ENCODE measurements at places on chromosomes 16 and 17.

GRCh38 chr16:3443108-3444031, at the start of the genes NAA60 and ZNF597:
Gene NAA60, plus strand, starts transcription at chr16:3443680. Its CDS starts 32,548 bp downstream, at chr16:3476228.
Gene ZNF597, minus strand, starts transcription at chr16:3443504. Its CDS starts 351 bp downstream, at chr16:3443153.
- DNase-seq, result peak; percentile 82

DNA sequence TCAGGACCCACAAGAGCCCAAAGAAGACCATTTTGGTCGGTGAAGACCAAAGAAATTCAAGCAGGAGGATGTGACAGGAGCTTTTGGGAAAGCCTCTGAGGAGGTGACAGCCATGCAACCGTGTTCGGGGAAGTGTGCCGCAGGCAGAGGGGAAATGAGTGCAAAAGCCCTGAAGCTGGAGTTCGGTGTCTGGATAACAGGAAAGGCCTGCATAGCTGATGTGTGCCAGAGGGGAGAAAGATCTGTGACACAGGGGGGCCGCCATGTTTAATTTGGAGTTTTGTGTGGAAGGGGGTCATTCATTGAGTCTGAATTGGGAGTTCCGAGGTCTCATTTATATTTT, 870 bp upstream of the ZC3H7A start:
- DNase-seq, result no peak

- no peak for DNase-seq
Measured at GRCh38 chr16:67528870-67529581, 397 bp downstream of the RIPOR1 start.

DNA sequence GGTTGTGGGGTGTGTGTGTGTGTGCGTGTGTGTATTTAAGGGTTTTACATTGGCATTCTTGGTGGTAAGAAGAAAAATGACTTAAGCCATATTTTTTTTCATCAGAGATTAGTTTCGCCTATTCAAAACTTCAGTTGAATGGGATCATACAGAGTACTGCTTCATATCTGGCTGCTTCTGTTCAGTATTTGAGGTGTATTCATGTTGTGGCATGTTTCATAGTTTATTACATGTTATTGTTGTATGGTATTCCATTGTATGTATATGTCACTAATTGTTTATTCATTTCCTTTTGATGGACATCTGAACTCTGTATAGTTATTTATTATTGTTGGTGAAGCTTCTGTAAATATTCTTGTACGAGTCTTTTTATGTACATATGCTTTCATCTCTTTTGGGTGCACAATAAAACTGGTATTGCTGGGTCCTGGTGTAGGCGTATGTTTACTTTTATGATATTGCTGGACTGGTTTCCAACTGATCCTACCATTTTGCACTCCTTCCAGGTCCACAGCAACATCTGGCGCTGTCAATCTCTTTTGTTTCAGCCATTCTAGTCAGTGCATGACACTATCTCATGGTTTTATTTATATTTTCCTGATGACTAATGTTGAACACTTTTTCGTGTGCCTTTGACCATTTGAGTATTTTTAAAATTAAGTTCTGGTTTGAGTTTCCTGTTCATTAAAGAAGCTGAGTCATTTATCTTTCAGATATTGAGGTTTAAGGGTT, 77.4 kb upstream of the MAF start:
- peak; percentile 47 for DNase-seq

- no peak for DNase-seq
Measured at GRCh38 chr17:82339634-82340580, 6.3 kb upstream of the SECTM1 start.

GRCh38 chr16:11395949-11396240, 50.6 kb downstream of the RMI2 start:
- no peak for DNase-seq

DNA sequence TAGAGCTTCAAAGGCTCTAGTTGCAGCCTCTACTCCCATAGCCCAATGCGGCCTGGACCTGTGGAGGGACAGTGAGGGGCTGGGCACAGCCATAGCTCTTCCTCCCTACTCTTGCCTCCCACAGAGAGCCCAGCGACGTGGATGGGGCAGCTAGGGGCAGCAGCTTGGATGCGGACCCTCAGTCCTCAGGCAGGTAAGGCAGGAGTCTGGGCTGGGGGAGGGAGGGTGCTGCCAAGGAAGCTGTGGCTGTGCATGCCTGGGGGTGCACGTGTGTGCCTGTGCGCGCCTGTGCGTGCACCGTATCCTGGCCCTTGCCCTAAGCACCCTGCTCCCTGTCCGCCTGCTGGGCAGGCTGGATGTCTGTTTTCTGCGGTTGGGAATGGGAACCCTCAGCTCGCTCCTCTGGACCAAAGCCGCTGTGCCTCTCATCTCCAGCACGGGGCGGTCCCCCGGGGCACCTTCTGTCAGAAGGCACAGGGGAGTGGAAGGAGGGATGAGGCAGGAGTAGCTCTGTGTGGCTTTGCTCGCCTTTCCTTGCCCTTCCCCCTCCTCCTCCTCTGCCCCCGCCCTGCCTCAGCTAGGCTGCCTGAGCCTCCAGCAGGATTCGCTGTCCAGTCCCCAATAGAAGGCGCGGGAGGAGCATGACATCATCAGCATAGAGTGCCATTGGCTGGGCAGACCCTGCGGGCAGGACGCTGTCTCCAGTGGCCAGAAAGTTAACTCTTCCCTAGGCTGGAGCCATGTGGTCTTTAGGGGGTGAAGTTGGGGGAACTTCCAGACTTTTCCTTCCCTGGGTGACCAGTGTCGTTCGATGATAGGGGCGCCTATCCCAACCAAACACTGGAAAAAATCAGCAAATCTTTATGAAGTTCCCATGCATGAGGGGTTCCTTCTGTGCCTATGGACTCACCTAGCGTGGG, 797 bp downstream of the PRCD start:
- DNase-seq, result peak; percentile 99

GRCh38 chr17:75877752-75878173, 618 bp downstream of the TRIM47 start:
- peak; percentile 73 for DNase-seq

- DNase-seq, result no peak
Measured at GRCh38 chr17:50945779-50946222, 79.6 kb upstream of the TOB1 start.

- DNase-seq, result no peak
Measured at GRCh38 chr16:64858076-64858475, 263.8 kb downstream of the CDH11 start.

- peak; percentile 14 for DNase-seq
Measured at GRCh38 chr17:35087731-35088355, 24.3 kb upstream of the RFFL start.

GRCh38 chr16:82504836-82505235, 121.9 kb upstream of the CDH13 start:
- DNase-seq, result no peak

DNA sequence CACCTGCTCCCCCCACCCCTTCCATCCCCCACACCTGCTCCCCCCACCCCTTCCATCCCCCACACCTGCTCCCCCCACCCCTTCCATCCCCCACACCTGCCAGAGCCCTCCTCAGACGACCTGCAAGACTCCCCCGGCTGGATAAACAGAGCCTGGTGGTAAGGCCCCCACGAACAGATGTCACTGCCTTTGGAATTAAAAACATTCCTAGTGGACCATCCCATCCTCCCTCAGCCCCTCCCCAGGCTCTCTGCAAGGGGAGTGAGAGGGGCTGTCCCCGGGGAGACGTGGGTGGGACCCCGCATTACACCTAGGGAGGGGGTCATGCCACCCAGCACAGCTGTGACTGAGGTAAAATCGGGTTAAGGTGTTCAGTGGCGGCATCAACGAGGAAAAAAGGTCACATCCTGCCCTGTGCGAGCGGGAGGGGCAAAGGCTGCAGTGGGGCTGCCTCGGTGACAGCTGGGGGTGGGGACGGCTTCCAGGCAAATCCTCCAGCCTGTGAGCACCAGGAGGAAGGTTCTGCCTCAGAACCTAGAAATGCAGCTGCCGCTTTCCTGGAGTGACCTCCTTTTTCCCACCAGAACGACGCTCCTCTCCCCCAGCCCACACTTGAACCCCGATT, 38.7 kb downstream of the TIMM22 start:
- DNase-seq, result no peak

DNA sequence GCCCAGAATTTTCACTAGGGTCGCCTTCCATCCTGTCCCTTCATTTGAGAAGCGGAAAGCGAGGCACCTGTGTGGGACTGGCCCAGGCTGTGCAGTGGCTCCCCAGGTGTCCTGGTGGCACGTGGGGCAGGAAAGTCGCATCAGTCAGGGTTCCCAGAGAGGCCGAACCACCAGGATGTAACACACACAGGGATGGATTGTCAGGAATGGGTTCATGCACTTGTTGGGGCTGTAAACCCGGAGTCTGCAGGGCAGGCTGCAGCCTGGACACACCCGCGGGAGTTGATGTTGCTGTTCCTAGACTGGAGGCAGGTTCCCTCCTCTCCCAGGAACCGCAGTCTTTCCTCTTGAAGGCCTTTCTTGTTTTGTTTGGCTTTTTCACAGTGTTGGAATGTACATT, 30.7 kb upstream of the RPTOR start:
- no peak for DNase-seq

Measured in H4 (cell line).